ENCODE measurements at places on chromosomes 2 and 18.

GRCh38 chr2:179771791-179772190 is 89.6 kb downstream of the ZNF385B start:
- DNase-seq, result no peak

- DNase-seq, result no peak
Measured at GRCh38 chr2:191791953-191792560, 54.8 kb downstream of the CAVIN2 start.

DNA sequence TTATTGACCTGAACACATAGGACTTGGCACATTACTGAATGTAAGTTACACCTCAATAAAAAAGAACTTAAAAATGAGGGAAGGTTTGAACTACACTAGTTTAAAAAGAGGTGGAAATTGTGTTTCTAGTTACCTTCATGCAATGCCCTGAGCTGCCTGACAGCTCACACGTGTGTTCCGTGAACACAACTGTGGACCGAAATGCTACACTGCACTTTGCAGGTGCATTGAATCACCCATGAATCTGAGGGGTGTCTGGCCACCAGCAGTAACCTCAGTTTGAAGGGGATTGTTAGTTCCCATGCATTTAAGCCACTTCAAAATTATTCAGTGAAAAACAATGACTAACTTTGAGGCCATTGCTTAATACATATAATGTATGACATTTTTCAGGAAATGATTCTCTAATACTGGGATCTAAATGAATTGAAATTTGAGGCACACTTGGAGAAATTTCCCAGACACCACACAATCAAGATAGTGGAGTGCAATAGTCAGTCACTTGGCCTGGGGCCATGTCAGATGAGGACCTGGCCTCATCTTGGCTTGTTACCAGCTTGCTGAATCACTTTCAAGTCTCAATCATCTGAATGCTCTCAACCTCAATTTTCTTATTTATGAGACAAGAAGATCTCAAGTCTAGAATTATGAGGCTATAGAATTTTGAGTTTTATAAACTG is 59.3 kb downstream of the MYL12B start:
- no peak for DNase-seq

DNA sequence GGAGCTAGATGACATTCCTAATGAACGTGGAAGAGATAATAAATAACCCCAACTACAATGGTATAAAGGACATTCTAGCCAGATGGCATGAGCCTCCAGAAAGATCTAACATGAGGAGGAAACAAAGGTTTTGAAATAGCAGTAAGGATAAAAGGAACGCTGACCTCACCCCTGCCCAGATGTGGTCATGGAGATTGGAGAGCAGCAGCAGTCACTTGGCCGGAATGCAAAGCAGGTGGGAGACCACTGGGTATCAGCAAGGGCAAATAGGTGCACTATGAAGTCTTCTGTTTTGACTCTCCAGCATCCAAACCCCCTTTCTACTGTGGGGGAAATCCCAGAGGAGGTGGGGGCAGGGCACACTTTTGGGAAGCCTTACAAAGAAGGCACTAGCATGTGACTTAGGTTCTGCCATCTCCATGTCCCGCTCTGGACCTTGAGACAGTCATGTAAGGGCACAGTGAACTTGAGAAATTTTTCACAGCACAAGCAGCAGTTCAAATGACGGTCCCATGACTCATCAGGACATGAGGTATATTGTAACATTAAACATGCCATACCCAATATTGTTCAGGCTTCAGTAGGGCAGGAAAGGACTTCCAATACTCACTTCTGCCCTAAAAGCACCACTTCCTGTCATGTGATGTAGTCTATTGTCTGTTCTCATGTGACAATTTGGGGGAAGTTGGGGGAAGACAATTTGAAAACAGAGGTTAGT is 55.2 kb downstream of the METTL4 start:
- peak; percentile 85 for DNase-seq

DNA sequence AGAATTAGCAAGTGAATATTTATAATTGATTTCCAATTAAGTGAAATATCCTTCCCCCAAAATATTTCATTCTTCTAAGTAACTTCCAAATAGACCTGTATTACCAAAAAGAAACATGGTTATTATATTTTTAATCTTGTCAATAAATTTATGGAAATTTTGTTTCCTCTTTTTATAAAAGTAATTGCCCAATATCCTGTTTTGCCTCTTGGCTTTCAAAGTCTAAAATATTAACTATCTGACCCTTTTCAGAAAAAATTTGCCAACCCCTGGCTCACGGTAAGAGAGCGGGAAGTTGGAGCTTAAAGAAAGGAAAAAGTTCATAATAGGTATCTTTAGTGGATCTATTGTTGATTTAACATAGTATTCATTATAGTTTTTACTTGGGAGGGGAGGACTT is 20.4 kb upstream of the SANBR start:
- DNase-seq, result no peak

DNA sequence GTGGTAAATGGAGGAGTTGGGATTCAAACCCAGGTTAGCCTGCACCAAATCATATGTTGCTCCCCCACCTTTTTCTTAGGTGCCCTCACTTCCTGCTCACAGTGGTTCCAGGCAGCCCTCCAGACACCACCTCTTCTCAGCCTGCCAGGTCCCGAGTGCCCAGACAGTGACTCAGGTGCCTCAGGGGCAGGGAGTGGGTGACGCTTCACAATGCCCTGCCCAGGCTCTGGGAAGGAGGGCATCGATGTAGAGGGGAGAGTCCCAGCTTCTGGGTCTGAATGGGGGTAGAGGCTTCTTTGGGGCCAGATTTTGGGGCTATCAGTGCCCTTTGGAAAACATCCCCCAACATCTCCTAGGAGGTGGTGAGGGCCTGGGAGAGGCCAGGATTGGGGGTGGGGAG is 5.2 kb upstream of the DNAJB2 start:
- no peak for DNase-seq

- no peak for DNase-seq
Measured at GRCh38 chr2:216064665-216065064, 16.9 kb downstream of the PECR start.

DNA sequence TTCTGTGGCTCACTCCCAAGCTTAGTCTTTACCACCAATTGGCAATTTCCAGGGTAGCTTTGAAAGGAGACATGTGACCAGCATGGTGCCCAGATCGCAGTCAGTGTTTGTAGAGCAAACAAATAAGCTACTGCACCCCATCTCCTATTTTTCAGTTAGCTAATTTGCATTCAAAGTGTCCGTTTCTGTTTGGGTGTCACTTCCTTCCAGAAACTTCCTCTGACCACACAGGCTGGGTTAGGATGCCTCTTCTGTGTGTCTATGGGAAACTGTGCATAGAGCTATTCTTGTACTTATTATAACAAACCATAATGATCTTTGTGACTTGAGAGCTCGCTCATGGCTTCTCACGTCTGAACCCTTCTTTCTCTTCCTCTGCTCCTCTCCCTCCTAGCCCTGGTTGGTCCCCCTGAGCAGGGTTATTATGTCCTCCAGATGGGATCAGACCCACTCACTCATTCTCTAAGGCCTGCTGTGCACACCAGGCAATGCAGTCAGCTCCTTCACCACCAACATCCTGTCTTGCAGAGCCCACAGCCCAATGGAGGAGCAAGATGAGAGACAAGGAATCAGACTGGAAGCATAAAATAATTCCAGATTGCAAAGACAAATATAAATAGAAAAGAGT is 101.2 kb upstream of the ALK start:
- DNase-seq, result no peak

- DNase-seq, result no peak
Measured at GRCh38 chr2:110731064-110731463, 1.3 kb upstream of the ACOXL start.

DNA sequence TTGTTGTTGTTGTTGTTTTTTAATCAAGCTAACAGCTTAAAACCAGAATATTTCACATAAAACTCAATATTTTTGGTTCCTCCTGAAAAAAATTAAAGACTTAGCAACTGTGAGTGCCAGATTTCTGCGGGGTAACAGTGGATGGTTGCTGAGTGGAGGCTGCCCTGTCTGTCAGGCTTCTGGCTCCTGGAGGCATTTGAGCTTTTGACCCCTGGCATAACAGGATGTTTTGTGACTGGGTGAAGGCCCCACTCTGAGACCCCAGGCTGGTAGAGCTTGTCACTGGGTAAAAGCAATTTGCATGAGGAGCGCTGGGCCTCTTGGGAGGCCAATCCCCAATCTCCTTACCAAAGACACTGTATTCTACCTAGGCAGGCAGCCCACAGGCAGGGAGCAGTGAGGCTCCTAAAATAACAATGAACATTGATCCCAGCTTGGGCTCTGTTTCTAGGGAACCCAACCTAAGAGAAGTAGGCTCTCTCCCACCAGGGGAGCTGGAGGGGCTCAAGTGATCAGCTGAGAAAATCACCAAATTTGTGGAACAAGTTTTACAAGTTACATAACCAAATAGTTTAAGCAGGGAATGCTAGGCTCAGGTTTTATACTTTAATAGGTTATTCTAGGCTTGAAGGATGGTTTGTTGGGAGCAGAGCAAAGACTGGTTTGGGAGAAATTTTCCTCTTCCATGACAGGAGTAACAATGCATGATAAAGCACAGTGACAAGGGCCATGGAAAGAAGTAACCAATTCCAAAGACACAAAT is 5.9 kb upstream of the SPRED2 start:
- DNase-seq, result no peak

Data from SJSA1 (cell line).